ENCODE measurements at places on chromosomes 16 and 17.
A peak's percentile ranks its signal among the peaks of the same experiment; 100 is the strongest.

DNA sequence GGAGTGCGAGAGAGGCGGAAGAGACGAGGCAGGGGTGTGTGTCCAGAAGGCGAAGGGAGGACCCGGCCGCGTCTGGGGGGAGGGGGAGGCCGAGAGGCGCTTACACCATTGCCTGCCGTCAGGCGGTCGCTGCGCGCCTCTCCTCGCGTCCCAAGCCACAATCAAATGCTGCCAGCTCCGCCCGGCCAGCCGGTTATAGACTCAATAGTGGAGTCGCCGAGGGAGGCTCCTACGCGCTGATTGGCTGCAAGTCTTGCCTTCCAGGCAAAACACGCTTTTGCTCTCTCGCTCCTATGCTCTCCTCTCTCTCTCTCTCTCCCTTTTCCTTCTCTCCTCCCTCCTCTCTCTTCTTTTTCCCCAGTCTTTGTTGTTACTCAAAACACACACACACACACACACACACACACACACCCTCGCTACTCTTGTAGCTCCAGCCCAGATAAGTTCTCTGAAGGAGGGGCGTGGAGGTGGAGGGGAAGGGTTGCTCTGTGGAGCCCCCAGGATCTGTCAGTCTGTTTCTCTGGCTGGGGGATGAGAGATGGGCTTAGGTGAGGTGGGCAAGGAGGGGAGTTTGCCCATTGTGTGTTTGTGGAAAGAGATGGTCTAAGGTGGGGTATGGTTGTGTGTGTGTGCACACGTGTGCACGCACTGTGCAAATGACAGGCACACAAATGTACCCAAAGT is at the start of gene DLX3:
DLX3 (minus strand) TSS at position 170 of the 684 bp plus-strand sequence. CDS start 226 bp downstream, outside the sequence.
- DNase-seq: no peak

GRCh38 chr17:17788967-17789366 is 47.8 kb downstream of the SREBF1 start:
- no peak for DNase-seq

DNA sequence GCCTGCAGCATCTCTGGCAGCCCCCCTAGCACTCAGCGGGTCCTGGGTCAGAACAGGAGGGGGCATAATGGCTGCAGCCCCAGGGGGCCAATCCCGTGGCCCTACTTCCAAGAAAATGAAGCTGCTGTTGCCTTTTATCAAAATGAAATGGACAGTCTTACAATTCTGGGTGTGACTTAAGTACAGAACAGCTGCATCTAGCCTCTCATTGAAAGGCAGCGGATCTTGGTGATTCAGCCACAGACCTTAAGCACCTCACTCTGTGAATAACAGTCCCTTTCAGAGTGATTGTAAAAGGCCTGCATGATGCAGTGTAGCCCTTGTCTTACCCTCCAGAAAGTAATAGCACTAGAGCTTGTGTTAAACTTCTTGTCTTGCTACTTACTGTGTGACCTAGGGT is 11.5 kb upstream of the UMOD start:
- no peak for DNase-seq

- DNase-seq: no peak
Measured at GRCh38 chr16:60792437-60792836, 1243.8 kb downstream of the CDH8 start.

DNA sequence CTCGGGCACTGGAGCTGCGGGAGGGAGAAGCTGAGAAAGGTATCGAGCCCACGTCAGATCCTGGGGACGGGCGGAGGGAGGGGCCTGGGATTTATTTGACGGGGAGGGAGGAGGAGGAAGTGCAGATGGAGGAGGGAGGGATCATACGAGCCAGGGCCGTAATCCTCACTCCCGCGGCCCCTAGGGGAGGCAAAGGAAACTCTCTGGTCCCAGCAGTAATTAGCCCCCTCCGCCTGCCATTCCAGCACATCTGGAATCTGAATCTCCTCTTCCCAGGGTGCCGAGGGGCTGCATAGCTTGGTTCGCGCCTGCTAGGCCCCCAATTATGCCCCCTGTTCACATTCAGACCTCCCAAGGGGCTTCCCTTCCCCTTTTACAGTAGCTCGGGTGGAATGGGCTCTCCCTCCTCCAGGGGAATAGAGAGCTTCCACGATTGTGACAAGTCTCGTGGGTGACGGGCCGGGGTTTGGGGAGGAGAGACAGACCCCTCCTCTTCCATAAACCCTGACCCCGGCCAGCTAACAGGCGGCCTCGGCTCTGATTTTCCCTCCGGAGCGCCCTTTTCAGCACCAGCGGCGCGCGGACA is at the start of gene SEZ6L2:
SEZ6L2 (minus strand) TSS at position 35 of the 586 bp plus-strand sequence. CDS start 531 bp downstream, outside the sequence.
- no peak for DNase-seq

DNA sequence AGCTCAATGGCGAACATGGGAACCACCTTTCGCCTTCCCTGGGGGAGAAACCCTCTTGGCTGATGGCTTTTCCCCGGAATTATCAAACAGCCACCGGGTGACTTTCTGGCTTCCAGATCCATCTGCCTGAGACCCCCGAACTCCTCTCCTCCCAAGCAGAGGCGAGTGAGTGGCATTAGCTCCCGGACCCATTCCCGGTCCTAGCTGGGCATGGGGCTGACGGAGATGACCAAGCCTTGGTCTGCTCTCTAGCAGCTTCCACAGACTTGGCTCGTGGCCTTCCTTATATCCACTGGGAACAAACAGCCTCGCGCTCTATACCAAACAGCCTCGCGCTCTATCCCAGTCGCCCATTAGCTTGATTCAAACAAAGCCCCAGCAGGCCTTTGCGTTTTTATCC is 62.4 kb downstream of the CCDC182 start:
- DNase-seq: no peak

GRCh38 chr16:89060207-89060794 is 33.4 kb upstream of the ACSF3 start:
- no peak for DNase-seq

DNA sequence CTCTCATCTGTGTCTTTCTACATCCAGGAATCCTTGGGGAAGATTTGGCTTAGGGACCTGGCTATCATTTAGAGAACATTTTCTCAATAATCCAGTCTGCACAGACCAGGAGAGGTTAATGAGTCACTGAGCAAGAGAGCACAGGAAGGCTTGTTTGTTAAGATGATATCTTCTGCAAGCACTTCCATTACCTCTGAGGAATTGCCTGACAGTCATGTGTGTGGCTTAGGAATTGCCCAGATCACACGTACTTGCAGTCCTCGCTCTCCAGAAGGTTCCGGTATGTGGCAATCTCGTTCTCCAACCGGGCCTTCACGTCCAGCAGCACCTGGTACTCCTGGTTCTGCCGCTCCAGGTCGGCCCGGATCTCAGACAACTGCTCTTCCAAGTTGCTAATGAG is 3.3 kb downstream of the KRT37 start:
- no peak for DNase-seq

GRCh38 chr16:19613834-19614233 is 58.3 kb downstream of the VPS35L start:
- no peak for DNase-seq

- DNase-seq: no peak
Measured at GRCh38 chr16:65688301-65688700, 566.4 kb upstream of the CDH11 start.

DNA sequence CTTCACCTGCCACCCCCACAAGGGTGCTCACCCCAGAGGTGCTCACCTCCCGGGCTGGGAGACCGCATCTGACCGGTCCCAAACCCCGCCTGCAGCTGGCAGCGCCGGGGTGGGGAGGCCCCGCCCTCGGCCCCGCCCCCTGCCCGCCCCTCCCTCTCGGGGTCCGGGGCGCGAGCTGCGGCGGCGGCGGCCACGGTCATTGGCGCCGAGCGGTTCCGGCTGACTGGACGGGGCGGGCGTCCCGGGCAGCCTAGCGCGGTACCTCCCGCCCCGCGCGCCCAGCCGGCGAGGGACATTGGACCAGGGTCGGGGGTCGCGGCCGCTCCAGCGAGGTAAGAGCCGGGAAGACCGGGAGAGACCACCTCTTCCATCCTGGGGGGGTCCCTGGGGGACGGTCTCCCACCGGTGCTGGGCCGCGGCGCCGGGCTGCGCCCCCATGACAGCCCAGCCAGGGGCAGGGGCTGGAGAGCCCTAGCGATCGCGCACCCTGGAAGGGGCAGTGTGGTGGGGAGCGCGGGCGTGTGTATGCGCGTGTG is at the start of gene CACNG5:
CACNG5 (plus strand) TSS at position 199 of the 536 bp plus-strand sequence. CDS start 42,216 bp downstream, outside the sequence.
- DNase-seq: no peak

- DNase-seq: no peak
Measured at GRCh38 chr16:14003074-14003570, 68.0 kb upstream of the MRTFB start.

- no peak for DNase-seq
Measured at GRCh38 chr17:43616852-43617251, 44.9 kb downstream of the MEOX1 start.

DNA sequence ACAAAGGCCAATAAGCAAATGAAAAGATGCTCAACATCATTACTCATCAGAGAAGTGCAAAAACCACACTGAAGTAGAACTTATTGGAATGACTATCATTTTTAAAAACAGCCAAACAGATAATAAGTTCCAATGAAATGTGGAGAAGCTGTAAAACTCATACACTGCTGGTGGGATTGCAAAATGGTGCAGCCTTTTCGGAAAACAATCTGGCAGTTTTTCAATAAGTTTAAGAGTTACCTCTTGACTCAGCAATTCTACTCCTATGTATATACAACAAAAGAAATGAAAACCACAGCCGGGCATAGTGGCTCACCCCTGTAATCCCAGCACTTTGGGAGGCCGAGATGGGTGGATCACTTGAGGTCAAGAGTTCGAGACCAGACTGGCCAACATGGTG is 49.3 kb downstream of the AKAP10 start:
- DNase-seq: no peak

DNA sequence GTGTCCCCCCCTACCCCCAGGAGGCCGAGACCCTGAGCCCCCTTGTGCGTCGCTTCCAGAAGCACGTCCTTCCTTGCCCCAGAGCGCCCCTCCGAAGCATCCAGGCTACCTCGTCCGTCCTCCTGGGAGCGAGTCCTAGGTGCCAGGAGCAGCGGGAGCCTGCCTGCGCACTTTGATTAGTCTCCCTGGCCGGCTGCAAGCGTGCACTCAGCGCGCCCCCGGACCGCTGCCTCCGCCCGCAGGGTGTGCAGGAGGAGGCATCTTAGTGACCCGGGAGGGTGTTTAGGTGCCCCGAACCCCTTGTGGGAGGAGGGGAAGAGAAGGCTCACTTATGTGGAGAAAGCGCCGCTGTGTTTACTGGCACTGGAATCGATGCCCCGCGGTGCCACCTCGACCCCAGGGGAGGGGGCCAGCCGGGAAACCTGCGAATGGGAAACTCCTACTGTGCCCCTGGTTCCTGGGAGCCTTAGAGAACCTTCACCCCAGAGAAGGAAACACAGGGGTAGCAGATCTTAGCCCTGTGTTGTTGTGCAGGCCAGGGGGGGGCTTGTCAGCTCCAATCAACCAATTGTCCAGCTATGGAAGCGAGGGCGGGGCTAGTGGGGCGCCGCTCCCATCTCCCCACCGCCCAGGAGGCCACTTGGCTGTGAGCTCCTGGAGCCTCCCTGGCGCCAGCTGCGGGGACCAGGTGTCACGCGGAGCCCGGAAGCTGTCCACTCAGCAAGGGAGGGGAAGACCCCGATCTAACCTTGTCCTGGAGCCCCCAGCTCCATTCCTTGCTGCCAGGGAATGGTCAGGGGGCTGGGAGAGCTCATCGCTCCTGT is 922.8 kb upstream of the EEF2KMT start:
- no peak for DNase-seq

- no peak for DNase-seq
Measured at GRCh38 chr16:66212428-66212827, 154.1 kb upstream of the CDH5 start.

DNA sequence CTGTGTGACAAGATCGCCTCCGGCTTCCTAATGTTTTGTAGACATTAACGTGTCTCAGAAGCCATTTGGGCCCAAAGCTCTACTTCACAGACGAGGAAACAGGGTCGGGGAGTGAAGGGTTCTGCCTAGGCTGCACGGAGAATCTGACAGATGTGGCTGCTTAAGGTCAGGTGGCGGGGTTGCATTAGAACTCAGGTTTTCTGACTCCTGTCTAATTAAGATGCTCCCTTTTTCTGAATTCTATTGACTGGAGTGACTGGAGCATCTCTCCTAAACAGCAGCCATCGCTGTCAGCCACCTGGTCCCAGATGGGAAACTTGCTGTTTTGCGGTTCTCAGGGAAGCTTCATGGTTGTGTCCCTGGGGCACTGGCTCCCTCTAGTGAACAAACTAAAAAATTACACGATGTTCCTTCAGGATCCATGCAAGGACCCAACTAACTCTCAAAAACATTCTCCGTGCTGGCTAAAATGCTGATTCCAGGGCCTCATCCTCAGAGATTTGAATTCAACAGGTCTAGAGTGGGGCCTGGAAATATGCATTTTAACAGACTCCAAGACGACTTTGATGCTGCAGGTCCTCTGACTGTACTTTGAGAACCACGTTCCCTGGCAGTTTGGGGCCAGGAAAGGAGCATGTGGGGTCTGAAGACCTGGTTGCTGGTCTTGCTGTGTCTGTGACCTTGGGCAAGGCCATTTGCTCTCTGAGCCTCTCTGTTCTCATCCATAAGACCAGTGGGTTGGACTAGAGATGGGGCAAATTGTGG is 117.4 kb downstream of the IRF8 start:
- DNase-seq: peak; percentile 6

GRCh38 chr17:55437159-55437605 is 15.5 kb upstream of the MMD start:
- DNase-seq: no peak

DNA sequence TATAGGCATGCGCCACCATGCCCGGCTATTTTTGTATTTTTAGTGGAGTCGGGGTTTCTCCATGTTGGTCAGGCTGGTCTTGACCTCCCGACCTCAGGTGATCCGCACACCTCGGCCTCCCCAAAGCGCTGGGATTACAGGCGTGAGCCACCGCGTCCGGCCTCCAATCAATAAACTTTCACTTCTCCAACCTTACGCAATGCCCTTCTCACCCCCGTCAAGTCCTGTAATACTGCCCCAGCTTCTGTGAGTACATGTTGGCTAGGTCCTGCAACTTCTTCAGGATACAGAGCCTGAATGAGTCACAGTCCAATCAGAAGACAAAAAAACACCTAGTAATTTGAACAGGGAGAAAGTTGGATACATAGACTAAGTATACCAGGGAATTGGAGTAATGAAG is 47.1 kb upstream of the PHOSPHO1 start:
- no peak for DNase-seq

- no peak for DNase-seq
Measured at GRCh38 chr16:84042879-84043485, 387 bp upstream of the SLC38A8 start.

DNA sequence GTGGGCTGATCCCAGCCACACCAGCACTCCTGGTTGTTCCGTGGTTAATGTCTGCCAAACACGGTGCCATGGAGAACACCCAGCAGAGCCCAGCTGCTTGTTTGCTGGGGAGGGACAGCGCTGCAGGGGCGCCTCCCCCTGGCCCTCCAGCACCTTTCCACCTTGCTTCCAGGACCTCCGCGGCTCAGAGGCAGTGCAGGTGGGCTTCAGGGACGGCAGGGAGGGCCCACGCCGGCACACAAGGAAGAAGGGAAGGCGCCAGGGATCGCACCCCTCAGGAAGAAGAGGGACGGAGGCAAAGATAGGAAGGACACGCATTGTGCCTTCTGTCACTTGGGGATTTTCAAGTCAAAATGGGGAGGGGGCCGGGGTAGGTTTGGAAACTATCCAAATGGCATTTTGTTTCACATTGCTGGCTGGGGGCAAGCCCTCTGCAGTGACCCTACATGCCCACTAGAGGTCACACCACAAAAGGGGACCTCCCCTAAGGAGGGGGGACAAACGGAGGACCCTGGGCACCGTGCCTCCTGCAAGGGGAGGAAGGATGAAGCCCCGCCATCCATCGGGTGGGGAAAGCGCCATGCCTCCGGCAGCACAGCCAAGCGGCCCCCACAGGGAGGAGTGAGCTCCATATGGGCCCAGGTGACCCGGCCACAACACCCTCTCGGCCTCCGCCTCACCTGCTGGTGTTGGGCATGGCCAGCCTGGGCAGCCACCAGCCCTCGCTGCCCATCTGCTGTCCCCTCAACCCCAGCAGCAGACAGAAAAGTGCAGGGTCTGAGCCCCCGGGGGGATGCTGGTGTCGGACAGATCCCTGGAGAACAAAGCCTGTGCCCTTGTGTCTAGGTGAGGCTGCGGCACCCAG is 7.5 kb upstream of the C16orf95 start:
- DNase-seq: peak; percentile 17

All from effector memory CD4-positive, alpha-beta T cell (primary cell).